Chondrocyte (in vitro differentiated cells): ENCODE measurements at places on chromosomes 13 and 19. TPM values are rescaled to one million over a fixed set of nuclear protein-coding genes. Genes with fewer than 3 reads are reported as not detected.

DNA sequence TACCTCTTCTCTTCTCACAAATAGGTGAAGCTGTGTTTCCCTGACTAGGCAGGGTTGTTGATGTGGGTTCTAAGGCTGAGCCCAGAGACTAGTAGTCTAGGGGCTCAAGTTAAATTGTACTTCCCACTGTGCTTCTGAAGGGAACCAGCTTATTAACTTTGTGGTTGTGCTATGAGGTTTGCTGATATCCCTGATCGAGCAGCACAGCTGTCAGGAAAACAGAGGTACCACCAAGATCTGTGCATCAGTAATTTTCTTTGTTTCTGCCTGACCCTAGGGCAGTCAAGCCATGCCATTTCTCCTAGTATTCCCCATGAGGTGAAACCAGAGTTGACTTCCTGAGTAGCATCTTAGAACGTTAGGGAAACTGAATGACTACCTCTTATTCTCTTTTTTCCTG is 853.8 kb upstream of the MIR17HG start:
- no peak for DNase-seq

FCHO1 gene
- 0.22 to 0.70 TPM (median 0.49 TPM) in 3 replicates for total RNA-seq

DNA sequence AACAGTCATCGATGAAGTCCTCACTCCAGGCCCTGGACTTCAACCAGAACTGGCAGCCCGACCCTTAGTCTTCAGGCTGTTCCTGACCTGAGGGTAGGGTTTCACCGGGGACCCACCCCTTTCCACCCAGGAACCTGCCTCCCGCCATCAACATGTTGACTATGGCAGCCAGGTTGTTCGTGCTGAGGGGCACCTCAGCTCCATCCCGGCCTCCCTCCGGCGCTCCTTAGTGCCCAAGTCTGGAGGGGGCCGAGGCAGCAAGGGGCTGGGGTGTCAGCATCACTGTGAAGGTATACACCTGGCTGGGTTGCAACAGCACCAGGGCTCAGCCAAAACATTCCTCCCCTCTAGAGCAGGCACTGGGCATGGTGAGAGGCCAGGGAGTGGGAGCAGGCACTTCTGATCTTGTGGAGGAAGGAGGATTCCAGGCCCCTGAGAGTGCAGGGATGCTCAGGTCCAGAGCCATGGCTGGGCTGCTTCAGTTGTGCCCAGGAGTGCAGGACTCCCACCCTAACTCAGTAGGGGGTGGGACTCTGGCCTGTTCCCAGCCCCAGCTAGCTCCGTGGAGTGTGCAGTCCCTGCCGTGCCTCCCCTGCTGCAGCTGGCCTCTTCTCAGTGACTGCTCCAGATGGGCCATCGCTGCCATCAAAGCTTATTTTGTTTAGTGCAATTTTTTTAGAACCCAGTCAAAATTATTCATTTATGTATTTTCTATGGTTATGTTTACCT is 1445.9 kb downstream of the PCDH9 start:
- no peak for DNase-seq

ZNF525 gene
- 5.9 to 6.9 TPM (median 6.4 TPM) in 3 replicates for total RNA-seq

DNA sequence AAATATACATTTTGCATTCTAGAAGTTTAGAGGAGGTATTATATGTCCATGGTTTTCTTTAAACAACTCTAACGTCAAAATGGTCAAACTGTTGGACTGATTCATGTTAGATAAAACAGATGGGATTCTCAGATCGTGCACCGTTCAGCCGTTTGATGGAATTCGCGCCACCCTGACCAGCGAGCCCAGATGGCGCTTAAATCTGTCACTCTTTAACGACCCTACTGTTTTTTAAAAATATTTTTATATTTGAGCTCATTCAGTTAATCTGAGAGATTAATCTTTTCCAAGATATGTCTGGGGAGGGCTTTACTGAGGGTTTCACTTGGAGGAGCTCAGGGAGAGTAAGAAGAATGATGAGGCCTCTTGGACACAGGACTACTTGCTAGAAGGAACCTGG is 164.4 kb downstream of the TM9SF2 start:
- no peak for DNase-seq

ZC3H13 gene
- 38.8 to 45.0 TPM (median 39.6 TPM) in 3 replicates for total RNA-seq

DAND5 gene
- total RNA-seq: 0.36 to 0.57 TPM (median 0.41 TPM) in 3 replicates

GRCh38 chr19:14979476-14980255 is at the start of gene SLC1A6:
Gene SLC1A6 (minus strand): TSS chr19:14979864. CDS start chr19:14972910, 6,954 bp downstream.
- DNase-seq: no peak

DNA sequence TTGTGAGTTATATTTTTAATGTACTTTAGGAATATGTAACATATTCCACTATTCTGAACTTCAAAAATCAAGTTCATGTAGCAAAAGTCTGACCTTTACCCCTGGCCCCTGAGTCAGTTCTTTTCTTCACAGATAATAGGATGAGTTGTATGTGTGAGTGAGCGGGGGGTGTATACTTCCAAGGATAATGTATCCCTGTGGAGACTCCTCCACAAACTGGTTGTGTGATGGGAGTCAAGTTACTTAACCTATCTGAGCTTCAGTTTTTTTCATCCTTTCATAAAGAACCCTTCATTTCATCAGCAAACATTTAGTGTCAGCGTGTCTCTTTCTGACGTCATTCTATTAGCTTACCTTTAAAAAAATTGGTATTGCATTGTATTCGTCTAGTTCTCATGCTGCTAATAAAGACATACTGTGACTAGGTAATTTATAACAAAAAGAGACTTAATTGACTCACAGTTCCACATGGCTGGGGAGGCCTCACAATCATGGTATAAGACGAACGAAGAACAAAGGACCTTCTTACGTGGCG is 288.1 kb upstream of the GPC6 start:
- DNase-seq: no peak

- DNase-seq: no peak
Measured at GRCh38 chr13:109233293-109233692, 553.1 kb downstream of the IRS2 start.

DNA sequence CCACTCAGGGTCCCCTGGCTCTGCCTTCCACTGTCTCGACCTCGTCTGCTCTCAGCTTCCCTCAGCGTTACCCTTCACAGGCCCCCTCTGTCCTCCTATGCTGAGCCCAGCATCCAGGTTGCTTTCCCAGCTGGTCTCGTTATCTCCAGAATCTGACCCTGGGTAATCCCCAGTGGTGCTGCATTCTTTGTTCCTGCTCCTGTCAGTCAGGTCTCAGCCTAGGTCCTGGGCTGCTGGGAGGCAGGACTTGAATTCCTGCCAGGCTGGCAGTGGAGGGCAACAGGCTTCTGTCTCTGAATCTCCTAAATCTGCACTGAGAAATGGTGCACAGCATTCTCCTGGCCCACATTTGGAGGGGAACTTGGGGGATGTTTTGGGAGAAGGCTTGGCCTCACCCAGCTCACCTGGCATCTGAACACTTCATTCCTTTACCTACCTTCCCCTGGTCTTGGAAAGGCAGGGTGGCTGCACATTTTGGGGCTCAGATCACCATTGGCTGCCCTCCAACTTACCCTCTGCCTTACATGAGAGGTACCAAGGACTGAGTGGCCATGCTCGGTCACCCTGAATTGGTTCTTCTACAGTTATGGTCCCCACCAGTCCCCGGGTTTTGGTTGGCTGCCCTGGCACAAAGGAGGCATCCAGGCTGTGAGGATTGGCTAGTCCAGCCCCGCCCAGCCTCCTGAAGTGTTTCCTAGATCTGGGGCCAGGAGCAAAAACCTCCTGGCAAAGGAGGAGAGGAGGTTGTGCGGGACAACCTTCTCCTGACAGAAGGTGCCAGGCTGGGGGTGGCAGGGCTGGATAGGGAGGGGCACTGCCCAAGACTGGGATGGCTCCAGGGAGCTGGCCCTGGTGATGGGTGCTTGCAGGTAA is at the start of gene CYP4F8:
Gene CYP4F8, plus strand, starts transcription at position 712 of the 873 bp plus-strand sequence. CDS start 399 bp downstream, outside the sequence.
- no peak for DNase-seq

- DNase-seq: no peak
Measured at GRCh38 chr19:31066385-31066784, 282.9 kb downstream of the TSHZ3 start.

- DNase-seq: no peak
Measured at GRCh38 chr19:10291554-10292205, 1.9 kb downstream of the ICAM5 start.

GRCh38 chr13:37381502-37381901 is 217.1 kb downstream of the POSTN start:
- no peak for DNase-seq

CPT1C gene
- 26.3 to 30.7 TPM (median 27.3 TPM) in 3 replicates for total RNA-seq

DNA sequence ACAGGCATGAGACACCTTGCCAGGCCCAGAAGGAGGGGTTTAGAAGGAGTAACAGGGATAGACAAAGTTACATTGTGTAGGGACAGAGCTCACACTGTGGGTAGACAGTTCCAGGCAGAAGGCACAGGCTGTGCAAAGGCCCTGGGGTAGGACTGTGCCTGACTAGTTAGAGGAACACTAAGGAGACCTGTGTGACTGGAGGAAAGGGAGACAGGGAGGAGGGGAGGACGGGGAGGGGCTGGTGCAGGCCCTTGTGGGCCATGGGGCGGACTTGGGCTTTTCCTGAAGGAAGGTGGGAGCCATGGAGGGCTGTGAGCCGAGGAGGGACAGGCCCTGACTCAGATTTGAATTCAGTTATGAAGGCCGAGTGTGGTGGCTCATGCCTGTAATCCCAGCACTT is 14.6 kb upstream of the GNA11 start:
- no peak for DNase-seq

DNA sequence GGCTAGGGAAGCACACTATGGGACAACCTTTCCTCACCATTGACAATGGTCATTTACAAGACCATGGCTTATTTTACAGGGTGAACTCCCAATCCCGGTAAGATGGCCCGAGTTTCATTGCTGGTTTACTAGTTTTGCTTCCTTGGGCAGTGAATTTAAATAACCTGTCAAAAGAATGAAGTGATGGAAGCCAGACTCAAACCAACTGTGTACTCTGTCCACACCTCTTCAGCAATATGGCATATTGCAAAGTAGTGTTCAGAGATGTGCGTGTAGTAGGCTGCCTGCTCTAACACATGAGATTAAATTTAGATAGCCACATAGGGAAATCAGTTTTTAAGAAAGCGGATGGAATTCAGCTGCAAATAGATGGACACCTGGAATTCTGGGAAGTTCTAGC is 58.4 kb upstream of the USPL1 start:
- no peak for DNase-seq

GRCh38 chr19:6273701-6274601 is 5.8 kb downstream of the MLLT1 start:
- DNase-seq: no peak

- no peak for DNase-seq
Measured at GRCh38 chr19:15129856-15130585, 22.8 kb downstream of the SYDE1 start.
